ENCODE measurements at places on chromosomes 5 and 9. TPM values are rescaled to one million over a fixed set of nuclear protein-coding genes. Genes with fewer than 3 reads are reported as not detected.

- no peak for DNase-seq
Measured at GRCh38 chr5:175696139-175696854, 38.4 kb downstream of the HRH2 start.

- DNase-seq = no peak
Measured at GRCh38 chr5:169656125-169656901, 19.2 kb downstream of the DOCK2 start.

Gene ANGPTL2
- 72.4 TPM for polyA plus RNA-seq

Gene TRPM3
- 16.1 TPM for polyA plus RNA-seq

All from left renal pelvis (tissue), 4 donors.